ENCODE measurements at places on chromosomes 12 and 14.

DNA sequence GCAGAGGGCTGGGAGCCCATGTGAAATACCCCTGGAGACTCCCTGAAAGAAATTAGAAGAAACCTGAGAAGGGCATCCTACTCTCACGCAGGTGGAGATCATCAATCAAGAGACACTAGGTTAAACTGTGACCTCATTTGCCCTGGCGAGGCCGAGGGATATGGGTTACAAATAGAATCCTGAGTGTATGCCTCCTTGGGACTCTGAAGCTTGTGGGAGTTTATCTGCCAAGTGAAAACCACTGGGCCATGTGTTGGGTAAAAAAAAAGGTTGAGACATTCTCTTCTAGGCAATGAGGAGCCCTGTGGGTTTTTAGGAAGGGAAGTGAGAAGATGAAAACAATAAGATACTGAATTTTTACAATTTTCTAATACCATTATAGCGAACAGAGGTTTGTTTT, 160.7 kb upstream of the ARID2 start:
- DNase-seq, result no peak

- DNase-seq, result no peak
These were observed 200.7 kb downstream of the C12orf50 start for GRCh38 chr12:87828382-87828973.

DNA sequence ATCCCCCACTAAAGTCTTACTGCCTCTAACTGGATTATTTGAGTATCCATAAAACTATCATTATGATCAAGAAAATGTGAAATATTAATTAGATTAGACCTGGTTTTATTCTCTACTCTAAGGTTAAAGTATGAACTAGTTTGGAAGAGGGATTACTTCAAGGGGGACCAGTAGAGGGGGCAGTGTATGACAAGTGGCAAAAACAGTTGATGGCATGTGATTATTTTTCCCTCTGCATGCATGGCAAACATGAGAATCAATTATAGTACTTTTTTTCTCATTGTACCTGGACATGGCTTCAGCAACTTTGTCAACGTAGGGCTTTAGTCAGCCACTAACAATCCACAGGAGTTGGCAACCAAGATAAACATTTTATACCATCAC, 145.0 kb upstream of the SLC38A2 start:
- no peak for DNase-seq

GRCh38 chr12:108635201-108635996, 1.7 kb upstream of the SELPLG start:
- DNase-seq, result no peak

- no peak for DNase-seq
These were observed 325.1 kb downstream of the DAD1 start for GRCh38 chr14:22263961-22264360.

GRCh38 chr12:64890873-64891468, 66.5 kb downstream of the TBC1D30 start:
- DNase-seq, result no peak

- DNase-seq, result no peak
These were observed 84.7 kb upstream of the FRMD6 start for GRCh38 chr14:51566831-51567582.

DNA sequence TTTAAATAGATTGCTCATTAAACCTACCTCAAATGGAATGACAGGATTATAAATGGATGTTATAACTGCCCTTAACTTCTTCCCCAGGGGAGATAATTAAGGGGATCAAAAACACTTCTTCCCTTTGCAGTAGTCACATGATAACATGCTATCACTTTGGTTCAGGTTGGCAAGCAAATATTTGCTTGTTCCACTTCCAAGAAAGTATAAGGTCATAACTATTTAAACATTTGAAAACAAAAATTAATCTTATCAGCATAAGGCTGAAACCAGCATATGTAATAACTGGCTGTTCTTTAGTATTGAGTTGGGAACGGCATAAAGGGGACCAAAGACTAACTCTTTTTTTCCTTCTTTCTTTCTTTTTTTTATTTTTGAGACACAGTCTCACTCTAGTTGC, 2.4 kb upstream of the LYZ start:
- DNase-seq, result no peak

- DNase-seq, result no peak
These were observed 144.7 kb downstream of the ALX1 start for GRCh38 chr12:85424581-85425348.

- DNase-seq, result no peak
These were observed 1525.3 kb upstream of the TMEM132C start for GRCh38 chr12:126741536-126742240.

DNA sequence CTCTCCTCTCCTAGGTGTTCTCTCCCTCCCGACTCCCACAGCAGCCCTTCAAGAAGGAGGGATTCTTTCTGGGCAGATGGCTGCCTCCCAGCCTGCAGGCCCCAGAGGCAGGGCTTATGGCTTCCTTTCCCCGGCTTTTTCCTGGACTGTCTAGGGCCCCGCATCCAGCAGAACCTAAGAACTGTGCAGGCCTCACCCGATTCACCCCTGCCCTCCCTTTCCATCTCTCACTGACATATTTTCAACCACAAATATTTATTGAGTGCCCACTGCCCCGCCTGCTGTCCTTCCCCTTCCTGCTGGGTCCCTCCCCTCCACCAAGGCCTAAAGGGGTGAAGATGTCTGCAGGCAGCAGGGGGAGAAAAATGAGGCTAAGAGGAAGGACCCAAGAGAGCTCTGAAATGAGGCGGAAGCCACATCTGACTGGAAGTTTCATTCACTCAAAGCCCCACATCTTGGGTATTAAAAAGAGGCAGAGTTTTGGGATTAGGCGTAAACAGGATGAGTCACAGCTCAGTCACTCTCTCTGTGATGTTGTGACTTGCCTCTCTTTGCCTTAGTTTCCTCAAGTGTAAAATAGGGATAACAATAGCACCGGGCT, 2.9 kb downstream of the SCNN1A start:
- DNase-seq, result peak; percentile 36

DNA sequence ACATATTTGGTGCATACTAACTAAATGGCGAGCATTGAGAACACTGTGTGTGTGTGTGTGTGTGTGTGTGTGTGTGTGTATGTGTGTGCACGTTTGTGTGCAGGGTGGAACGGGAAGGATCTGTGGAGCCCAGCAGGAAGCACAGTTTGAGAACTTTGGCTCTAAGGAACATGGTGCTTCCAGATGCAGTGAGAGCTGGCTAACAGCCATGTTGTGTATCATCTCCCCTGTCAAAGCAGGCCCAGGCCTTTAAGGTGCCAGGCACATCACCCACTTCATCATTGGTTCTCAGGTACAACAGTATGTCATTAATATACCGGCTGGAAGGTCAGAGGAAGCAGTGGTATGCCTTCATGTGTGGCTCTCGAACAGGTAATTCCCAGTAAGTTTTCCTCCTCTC, 72.5 kb downstream of the SLC8A3 start:
- no peak for DNase-seq

DNA sequence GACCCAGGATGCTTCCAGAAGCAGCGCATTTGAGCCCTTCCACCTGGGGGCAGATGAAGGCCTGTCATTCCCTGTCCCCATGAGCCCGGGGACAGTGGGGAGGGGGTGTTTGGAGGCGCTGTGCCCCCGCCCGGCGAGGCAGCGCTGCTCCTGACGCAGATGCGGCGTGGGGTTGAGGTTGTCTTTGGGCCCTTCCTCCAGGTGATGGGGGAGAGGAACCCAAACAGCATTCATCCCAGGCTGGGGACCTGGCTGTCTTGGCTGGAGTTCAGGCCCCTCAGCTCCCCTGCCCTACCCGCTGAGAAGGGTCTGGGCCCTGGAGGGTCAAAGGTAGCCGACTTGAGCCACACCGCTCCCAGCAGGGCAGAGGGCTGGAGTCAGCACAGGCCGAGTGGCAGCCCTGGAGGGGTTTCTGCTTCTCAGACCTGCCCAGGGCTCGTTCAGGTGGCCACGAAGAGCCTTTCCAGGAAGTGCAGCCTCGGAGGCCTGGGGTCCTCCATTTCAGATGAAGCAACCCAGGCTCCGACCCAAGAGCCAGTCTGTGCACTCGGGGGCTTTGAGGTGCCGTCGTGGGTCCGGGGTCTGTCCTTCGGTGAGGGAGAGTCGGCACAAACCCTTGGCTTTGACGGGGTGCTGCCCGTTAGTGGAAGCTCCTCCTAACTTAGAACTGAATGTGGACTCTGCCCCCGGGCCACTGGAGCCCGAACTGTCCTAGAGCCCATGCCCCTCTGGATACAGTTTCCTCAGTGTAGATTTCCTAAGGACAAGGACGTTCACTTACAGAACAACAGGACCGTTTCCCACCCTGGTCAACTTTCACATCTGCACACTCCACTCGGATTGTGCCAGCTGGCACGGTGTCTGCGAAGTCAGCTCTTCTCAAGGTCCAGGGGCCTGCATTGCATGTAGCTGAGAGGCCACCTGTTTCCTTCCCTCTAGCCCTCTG, 16.1 kb downstream of the ACADS start:
- DNase-seq, result no peak

- DNase-seq, result no peak
These were observed 42.5 kb downstream of the GALNT9 start for GRCh38 chr12:132286912-132287311.

DNA sequence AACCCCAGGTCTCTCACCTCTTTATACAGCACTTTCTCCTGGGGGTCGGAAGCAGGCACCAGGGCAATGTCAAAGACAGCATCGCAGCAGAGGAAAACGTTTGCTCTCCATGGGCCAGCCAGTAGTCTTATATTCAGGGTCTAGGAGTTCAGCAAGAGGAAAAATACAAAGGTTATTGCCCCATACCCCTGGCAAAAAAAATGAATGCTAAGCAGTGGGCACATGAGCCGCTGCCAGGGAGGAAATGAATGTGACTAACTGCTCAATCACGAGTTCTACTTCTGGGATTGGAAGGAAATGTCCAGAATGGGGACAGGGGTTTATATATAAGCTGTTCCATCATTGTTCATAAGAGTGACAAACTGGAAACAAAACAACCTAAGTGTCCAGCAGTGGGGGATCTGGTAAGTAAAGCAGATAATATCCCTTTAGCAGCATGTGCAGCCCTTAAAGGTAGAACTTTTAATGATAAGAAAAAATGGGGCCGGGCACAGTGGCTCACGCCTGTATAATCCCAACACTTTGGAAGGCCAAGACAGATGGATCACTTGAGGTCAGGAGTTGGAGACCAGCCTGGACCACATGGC, 53.8 kb downstream of the PHETA1 start:
- DNase-seq, result no peak

DNA sequence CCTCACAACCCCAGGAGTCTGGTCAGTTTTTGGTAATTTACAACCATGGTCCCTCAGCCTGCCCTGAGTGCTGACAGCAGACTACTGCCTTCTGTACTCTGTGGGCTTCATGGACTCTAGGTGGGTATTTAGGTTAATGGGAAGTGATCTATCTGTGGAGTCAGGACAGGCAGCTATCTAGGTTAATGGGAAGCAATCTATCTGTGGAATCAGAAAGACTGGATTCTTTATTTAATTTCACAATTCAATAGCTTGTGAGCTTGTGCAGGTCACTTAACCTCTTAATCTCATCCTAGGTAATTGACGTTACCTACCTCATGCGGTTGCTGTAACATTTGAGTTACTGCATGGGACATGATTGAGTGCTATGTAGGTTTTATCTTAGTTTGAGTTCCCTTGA, 777.5 kb downstream of the NRXN3 start:
- no peak for DNase-seq

GRCh38 chr12:48001505-48002413, 2.5 kb downstream of the COL2A1 start:
- DNase-seq, result no peak

- no peak for DNase-seq
These were observed 57.6 kb downstream of the MDM2 start for GRCh38 chr12:68865399-68866164.

- no peak for DNase-seq
These were observed 360.4 kb upstream of the MDGA2 start for GRCh38 chr14:48035836-48036235.

DNA sequence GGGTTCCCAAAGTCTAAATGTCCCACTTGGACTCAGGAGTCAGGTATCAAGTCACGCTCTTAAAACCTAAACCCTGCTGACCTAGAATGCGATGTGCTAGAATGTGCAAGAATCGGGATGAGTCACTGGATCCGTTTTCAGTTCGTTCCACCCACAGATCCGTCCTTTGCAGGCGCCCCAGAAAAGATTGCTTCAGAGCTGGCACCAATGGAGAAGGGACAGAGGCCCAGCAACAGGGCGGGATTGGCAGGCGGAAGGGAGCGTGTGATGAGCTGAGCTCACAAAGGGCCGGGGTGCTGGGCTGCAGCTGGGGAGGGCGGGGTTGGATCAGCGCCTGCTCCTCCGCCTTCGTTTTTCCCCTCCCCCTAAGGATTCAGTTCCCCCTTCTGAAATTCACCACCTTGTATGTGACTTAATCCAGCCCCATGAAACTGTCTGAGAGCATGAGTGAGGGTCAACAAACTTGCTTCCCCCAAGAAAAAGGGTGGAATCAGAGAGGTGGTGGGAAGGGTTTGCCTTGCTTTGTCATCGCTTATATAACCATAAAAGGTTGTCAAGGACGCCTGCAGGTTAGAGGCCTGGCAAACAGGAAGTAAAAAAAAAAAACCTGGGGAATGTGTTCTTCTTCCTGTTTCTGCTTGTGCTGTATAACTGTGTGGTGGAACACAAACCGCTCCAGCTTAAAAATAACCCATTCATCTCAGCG, 2.8 kb upstream of the UBC start:
- DNase-seq, result peak; percentile 98

DNA sequence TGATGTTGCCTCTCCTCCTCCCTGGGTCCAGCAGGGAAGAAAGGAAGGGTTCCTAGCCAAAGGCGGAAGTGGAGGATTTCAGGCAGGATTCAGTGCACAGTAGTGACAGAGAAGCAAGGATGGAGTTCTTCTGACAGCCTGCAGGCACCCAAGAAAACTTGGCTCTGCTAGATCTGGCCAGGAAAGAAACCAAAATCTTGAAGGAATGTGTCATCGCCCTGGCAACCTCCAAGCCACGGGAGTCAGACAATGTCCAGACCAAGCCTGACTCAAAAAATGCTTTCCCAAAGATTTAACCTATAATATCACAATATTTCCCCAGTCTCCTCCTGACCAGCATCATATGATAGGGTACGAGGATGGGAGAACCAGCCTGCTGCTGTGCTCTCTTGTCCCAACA, 22.8 kb upstream of the DHRS4 start:
- DNase-seq, result no peak

DNA sequence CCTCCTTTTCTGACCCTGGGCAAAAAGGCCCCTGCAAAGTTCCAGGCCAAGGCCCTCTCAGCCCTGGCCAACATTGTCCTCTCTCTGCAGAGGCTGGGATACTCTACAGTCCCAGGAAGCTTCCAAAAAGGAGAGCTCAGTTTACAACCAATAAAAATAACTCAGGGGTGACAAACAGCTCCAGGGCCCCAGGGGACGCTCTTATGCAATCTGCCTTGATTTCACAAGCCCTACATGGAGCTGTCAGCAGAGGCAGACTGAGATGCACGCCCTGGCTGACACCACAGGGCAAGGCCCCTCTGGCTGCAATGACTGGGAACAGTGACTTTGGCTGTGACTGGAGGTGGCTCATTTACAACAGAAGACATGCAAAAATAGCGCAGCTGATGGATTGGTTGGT, 129.0 kb upstream of the MED13L start:
- peak; percentile 52 for DNase-seq

GRCh38 chr12:130524759-130525158, 187.1 kb downstream of the PIWIL1 start:
- DNase-seq, result no peak

GRCh38 chr12:22255097-22255496, 79.4 kb downstream of the ST8SIA1 start:
- no peak for DNase-seq

Data from AG04449 (cell line).